ENCODE measurements at places on chromosomes 16 and 17.

DNA sequence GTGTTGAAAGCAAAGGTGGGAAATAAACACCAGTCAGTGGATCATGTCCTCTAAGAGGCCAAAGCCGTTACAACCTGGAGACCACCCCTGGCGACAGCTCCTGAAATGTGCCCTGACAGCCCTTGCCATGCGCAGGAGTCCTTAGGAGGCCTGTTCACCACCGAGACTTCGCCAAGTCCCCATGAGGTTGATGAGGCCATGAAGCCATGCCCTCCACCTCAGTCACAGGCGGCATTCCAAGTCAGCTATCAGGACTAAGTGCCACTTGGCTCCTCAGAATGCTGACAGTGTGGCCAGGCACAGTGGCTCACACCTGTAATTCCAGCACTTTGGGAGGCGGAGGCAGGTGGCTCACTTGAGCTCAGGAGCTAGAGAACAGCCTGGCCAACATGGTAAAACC is 27.1 kb downstream of the ADAM11 start:
- H3K4me3 ChIP-seq = no peak overlapping the region
- H3K36me3 ChIP-seq = no peaks in the 10 kb centered on the region
- H3K27ac ChIP-seq = no peak overlapping the region
- H3K4me1 ChIP-seq = no peaks in the 10 kb centered on the region

GRCh38 chr17:32458371-32458770 is 14.1 kb downstream of the PSMD11 start:
- DNase-seq = no peak
- no peak overlapping the region for H3K27ac ChIP-seq
- no peak overlapping the region for H3K4me3 ChIP-seq
- H3K27me3 ChIP-seq = no peaks in the 10 kb centered on the region
- H3K36me3 ChIP-seq = peaks cover 4% of the 10 kb centered on the region

DNA sequence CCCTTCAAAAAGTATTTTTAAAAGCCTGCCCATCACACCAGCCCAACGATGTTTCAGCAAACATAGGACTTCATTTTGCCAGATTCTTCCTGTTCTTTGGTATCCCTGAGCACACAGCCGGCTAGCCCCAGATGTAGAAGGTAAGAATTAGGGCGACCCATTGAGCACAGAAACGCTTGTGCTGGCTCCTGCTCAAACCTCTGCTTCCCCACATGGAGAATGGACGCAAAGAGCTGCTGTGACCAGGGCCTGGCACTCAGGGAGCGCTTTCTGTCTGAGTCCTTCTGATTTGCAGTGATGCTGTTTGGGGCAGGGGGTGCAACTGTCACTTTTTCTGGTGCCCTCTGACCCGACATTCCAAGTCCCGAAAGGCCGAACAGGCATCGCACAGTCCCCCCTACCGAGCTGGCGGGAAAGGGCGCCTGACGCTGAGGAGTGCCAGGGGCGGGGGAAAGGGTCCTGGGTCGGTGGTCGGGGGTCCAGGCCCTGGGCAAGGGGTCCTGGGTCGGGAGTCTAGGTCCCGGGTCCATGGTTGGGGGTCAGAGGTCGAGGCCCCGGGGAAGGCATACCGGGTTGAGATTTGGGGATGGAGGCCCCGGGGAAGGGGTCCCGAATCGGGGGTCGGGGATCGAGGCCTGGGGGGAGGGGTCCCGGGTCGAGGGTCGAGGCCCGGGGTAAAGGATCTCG is 930 bp downstream of the CHMP1A start:
- H3K27ac ChIP-seq = peak overlapping the region; percentile 92
- peak overlapping the region; percentile 91 for H3K4me3 ChIP-seq

- DNase-seq = no peak
- no peaks in the 10 kb centered on the region for H3K36me3 ChIP-seq
- no peaks in the 10 kb centered on the region for H3K27me3 ChIP-seq
- H3K4me1 ChIP-seq = peaks cover 32% of the 10 kb centered on the region
- no peak overlapping the region for H3K4me3 ChIP-seq
These were observed 50.0 kb downstream of the MRTFB start for GRCh38 chr16:14121142-14121541.

DNA sequence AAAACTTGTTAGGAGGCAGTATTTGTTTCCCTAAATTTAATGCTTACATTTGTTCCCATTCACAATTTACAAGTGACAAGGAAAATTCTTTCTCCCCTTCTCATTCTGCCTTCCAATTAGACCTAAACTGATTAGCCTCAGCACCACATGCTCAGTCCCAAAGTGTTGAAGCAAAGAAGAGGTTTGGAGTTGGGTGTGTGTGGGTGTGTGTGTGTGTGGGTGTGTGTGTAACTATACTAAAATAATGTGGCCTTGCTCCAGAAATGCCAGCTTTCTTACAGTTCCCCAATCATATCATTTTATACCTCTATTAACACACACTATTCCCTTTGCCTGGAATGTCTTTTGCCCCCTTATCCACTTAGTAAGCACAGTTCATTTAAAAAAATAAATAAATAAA is 6.9 kb upstream of the UTP6 start:
- no peaks in the 10 kb centered on the region for H3K36me3 ChIP-seq
- no peaks in the 10 kb centered on the region for H3K4me1 ChIP-seq
- no peak for DNase-seq
- H3K27me3 ChIP-seq = no peaks in the 10 kb centered on the region

GRCh38 chr16:4651827-4652226 is 27.2 kb downstream of the MGRN1 start:
- H3K27me3 ChIP-seq = no peaks in the 10 kb centered on the region
- H3K36me3 ChIP-seq = peaks cover 90% of the 10 kb centered on the region

GRCh38 chr17:28113269-28113668 is 70.8 kb downstream of the NLK start:
- no peaks in the 10 kb centered on the region for H3K27me3 ChIP-seq
- no peak overlapping the region for H3K27ac ChIP-seq
- DNase-seq = no peak
- H3K36me3 ChIP-seq = no peaks in the 10 kb centered on the region
- no peak overlapping the region for H3K4me3 ChIP-seq

DNA sequence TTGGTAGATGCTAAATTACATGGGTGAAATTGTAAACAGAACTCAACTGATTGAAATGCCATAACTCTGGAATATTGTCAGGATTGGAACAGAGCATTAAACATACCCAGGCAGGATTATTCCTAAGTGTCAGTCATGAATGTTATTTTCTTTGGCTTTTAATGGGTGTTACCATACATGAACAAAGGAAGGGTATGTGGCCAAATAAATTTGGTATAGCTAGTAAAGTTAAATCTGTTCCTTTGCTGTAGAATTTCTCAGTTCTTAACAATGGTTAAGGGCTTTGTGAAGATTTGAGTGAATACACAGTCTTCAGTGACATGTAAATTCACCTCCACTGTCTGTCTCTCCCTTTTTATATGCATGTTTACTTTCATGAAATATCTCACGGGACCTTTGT is 679.5 kb upstream of the CDH8 start:
- no peak overlapping the region for H3K27ac ChIP-seq
- no peaks in the 10 kb centered on the region for H3K27me3 ChIP-seq
- DNase-seq = no peak
- no peaks in the 10 kb centered on the region for H3K36me3 ChIP-seq

- no peak overlapping the region for H3K4me3 ChIP-seq
- H3K27me3 ChIP-seq = peaks cover 40% of the 10 kb centered on the region
- no peaks in the 10 kb centered on the region for H3K4me1 ChIP-seq
- no peak for DNase-seq
These were observed 15.9 kb upstream of the CBX2 start for GRCh38 chr17:79761894-79762589.

- H3K36me3 ChIP-seq = no peaks in the 10 kb centered on the region
- H3K27ac ChIP-seq = no peak overlapping the region
- no peak overlapping the region for H3K4me3 ChIP-seq
- H3K27me3 ChIP-seq = no peaks in the 10 kb centered on the region
- DNase-seq = no peak
These were observed 439.3 kb upstream of the CDH8 start for GRCh38 chr16:62475573-62475972.

DNA sequence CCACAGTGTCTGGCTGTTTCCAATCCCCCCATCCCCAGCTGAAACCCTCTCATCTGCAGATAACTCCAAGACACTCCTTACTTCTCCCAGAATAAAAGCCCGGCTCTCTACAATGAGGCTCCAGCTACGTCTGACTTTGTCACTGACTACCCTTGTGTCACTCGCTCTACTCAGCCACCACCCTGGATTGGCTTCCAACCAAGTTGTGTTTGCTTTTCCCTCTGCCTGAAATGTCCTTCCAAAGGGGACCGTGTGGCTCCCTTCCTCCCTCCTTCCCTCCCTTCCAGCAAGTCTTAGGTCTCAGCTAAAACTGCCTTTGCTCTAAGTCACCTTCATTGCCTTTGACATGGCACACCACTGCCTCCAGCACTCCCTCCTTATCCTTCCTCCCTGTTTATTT is 42.8 kb downstream of the CDH1 start:
- no peaks in the 10 kb centered on the region for H3K36me3 ChIP-seq
- peaks cover 75% of the 10 kb centered on the region for H3K4me1 ChIP-seq
- no peak overlapping the region for H3K4me3 ChIP-seq
- no peak for DNase-seq

- DNase-seq = no peak
- no peaks in the 10 kb centered on the region for H3K27me3 ChIP-seq
- no peaks in the 10 kb centered on the region for H3K36me3 ChIP-seq
- no peak overlapping the region for H3K27ac ChIP-seq
- no peak overlapping the region for H3K4me3 ChIP-seq
These were observed 519.1 kb downstream of the MAF start for GRCh38 chr16:79081297-79082066.

- H3K4me1 ChIP-seq = no peaks in the 10 kb centered on the region
- DNase-seq = no peak
- no peak overlapping the region for H3K4me3 ChIP-seq
- no peaks in the 10 kb centered on the region for H3K27me3 ChIP-seq
- no peak overlapping the region for H3K27ac ChIP-seq
These were observed 349.7 kb upstream of the CCL2 start for GRCh38 chr17:33905338-33905800.

- peaks cover 28% of the 10 kb centered on the region for H3K4me1 ChIP-seq
- no peak for DNase-seq
- H3K27ac ChIP-seq = peak overlapping the region; percentile 73
- no peaks in the 10 kb centered on the region for H3K27me3 ChIP-seq
- H3K36me3 ChIP-seq = peaks cover 46% of the 10 kb centered on the region
- H3K4me3 ChIP-seq = no peak overlapping the region
These were observed 24.2 kb downstream of the CYB5B start for GRCh38 chr16:69448470-69449193.

DNA sequence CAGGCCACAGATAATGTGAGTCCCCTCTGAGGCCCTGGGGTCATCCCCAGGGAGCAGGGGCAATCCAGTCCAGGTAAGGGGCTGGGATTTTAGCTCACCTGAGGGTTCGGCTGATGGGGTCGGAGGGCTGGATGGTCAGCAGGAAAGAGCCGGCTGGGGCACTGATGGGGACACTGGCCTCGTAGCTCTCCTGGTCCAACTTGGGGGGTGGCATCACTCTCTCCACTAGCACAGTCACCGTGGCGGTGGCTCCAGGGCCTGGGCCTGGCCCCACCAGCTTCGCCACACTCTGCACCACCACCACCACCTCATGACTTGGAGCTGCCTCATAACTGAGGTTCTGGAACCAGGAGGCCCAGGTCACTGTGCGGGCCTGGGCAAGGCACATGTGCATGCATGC is 6.9 kb downstream of the CDH16 start:
- DNase-seq = no peak
- peak overlapping the region; percentile 75 for H3K27ac ChIP-seq
- no peak overlapping the region for H3K4me3 ChIP-seq
- no peaks in the 10 kb centered on the region for H3K27me3 ChIP-seq
- H3K36me3 ChIP-seq = no peaks in the 10 kb centered on the region

GRCh38 chr17:80598813-80599545 is 54.3 kb downstream of the RPTOR start:
- no peaks in the 10 kb centered on the region for H3K36me3 ChIP-seq
- no peak overlapping the region for H3K4me3 ChIP-seq
- H3K27ac ChIP-seq = no peak overlapping the region
- peaks cover 18% of the 10 kb centered on the region for H3K4me1 ChIP-seq
- no peaks in the 10 kb centered on the region for H3K27me3 ChIP-seq
- DNase-seq = no peak

DNA sequence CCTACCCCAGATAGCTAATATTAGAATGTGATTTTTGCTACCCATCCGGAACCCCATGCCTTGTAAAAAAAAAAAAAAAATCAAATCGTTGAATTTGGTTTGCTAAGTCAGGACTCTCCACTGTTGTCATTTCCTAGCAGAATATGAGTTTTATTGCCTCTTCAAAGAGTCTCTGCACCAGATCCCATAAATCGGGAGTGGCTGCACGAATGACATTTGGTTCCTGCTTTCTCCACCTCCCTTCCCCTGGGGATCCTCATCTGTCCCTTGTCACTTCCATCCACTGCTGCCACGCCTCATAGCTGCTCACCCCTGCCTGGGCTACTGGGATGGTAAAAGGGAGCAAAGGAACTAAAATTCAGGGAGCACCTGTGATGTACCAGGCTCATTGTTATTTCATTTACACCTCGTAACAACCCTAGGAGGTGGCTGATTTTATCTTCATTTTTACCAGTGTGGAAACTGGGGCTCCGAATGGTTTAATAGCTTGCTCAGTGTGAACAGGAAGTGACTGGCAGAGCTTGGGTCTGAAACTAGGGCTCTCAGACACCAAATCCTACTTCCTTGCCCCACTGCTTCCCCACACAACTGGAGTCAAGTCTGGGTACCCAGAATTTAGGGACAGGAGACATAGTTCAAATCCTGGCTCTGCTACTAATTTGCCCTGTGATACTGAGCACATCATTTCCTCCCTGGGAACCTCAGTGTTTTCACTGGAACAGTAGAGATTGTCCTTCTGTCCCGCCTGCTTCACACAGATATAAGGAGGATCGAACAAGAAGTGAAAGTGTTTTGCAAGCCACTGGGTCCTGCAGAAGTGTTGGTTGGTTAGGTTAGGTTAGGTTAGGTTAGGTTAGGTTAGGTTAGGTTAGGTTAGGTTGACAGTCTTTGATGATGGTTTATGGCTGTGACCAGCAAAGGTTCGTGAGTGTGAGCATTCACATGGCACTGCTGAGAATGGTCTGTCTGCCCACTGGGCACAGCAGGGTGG is 585 bp upstream of the KRT36 start:
- H3K27me3 ChIP-seq = peaks cover 8% of the 10 kb centered on the region
- H3K4me1 ChIP-seq = no peaks in the 10 kb centered on the region
- H3K27ac ChIP-seq = no peak overlapping the region
- no peak for DNase-seq
- no peak overlapping the region for H3K4me3 ChIP-seq

GRCh38 chr17:37388266-37388665 is 12.5 kb downstream of the C17orf78 start:
- no peak overlapping the region for H3K27ac ChIP-seq
- DNase-seq = no peak
